Nucleus accumbens (tissue), 56 donors: ENCODE measurements at places on chromosomes 6 and 20.

DNA sequence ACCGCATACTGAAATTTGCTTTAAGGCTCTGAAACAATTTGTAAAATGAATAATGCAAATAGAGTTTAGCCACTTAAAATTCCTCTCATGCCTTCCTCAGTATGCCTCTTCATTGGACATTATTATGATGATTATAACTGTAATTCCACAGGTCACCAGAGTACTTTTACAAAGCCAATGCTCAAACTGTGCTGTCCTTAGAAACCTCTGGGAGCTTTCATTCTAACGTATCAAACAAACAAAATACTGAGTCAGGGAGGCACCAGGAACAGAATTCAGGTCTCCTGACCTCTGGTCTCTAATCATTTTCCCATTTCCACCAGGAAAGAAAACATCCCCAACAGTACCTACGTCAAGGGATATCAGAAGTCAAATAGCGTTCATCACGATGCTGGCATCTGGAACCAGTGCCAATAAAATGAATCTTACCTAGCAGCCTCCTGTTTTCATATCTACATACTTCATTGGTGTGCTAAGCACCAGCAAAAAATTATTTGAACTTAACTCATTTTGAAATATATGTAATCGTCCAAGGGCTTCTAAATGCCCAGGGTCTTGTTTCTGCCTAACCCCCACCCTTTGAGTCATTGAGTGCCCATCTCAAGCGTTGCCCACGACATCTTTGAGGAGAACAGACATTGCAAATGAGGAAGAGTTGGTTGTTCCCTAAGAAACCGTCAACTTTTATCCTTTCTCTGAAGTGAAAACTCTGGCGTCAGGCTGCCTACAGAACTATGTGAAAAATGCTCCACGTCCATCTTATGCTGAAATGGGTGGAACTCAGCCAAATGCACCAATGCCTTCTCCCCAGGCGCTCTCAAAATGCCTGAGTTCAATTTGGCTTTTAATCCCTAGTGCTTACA is 37.9 kb downstream of the NEDD9 start:
- DNase-seq: no peak

- DNase-seq: no peak
Observed at GRCh38 chr6:119594907-119595306, 245.3 kb upstream of the MAN1A1 start.

GRCh38 chr6:15491255-15491985 is 171.4 kb downstream of the DTNBP1 start:
- DNase-seq: peak; percentile 75

- DNase-seq: no peak
Observed at GRCh38 chr6:70686548-70687133, 19.0 kb downstream of the SMAP1 start.

GRCh38 chr20:2203436-2203835 is 92.4 kb upstream of the TGM3 start:
- DNase-seq: no peak

DNA sequence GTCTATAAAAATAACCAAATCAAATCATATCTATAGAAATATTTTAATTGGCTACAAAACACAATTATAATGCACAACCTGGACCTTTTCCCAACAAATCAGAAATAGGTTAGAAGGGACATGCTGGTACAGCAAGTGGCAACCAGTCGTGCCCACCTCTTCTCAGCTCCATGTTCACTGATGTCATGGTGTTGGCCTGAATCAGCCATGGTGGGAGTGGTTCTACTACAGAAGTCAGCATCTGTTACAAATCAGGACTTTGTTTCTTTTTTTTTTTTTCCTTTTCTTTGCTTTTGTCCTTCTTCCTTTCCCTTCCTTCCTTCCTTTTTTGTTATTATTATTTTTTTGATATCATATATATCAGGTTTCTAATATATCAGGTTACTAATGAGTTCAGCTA is 91.2 kb downstream of the RALGAPA2 start:
- DNase-seq: no peak

DNA sequence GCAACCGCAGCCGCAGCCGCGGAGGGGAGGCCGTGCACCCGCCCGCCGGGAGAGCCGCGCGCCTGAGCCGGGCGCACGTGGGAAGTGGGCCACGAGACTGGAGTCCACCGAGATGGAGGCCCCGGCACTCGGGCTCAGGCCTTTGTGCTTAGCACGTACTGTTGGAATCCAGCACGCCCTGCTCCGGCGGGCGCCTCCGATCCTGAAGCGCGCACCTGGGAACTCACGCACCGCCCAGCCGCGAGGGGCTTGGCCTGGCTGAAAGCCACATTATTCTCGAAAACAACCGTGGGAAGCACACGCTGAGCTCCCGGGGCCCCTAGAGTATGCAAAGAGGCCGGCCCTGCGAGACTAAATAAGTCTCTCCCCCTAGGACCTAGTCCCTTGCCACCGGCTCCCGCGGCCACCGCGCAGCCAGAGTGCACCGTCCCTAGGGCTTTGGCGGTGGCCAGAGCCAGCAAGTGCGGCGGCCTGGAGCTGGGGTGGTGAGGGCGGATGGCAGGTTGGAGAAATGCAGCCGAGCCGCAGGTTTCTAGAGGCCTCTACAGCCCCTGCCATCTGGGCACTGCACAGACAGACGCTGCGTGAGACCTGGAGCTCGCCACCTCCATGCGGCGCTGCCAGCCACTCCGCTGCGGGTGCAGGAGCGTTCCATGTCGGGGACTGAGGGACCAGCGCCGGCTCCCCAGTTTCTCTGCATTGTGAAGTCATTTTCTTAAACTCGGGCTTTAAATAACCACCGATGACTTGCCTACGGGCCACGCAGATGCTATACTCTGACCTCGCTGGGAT is 42.0 kb upstream of the LY86 start:
- peak; percentile 70 for DNase-seq

DNA sequence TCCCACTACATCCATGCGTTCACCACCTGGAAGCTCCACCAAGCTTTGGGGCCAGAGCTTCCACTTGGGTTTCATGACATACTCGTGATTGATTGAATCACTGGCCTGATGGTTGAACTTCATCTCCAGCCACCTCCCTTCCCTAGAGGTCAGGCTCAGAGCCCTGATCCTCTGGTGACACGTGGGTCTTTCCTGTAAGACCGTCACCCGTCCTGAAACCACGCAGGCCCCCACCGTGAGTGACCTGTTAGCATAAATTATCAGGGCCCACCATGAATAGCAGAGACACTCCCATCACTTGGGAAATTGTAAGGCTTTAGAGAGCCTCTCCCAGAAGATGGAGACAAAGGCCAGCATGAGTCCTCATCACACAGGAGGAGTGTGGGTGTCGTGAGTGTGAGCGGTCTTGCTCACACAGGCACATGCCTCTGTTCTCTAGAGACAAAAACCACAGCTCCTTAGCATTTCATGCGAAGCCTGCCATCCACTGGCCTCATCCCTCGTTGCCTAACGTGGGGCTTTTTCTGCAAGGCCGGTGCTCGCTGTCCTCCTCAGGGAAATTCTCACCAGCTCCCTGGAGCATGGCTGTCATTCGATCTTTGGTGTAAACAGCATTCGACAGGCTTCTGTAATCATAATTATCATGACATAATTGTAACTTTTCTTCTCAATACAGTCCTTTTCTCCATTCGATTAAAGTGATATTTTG is 65.1 kb upstream of the DUSP22 start:
- no peak for DNase-seq

DNA sequence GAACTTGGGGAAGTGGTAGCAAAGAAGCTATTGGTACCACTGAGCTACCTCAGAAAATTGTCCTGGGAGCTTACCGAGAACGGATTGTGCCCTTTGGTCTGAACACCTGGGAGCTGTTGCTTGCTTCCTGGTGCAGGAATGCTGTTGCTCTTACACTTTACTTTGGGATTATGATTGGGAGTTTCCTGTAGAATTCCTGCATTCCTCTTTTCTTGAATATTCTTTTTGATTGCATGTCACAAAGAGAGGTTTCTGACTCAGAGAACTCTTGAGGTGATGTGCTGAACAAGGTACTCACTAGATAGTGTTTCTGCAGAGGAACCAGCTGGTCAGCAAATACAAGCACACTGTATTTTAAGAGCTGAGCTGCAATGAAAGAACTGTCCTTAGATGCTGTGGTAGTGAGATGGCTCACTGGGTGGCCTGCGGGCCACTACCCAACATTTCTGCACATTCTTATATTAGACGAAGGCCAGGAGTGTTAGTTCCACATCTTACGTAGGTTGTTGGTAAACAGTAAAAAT is 35.0 kb downstream of the LRRC1 start:
- no peak for DNase-seq
